ENCODE measurements at places on chromosomes 11 and 22. TPM values are rescaled to one million over a fixed set of nuclear protein-coding genes. Genes with fewer than 3 reads are reported as not detected.

- DNase-seq: no peak
These were observed 2.7 kb upstream of the TMPRSS4 start for GRCh38 chr11:118074091-118074685.

DNA sequence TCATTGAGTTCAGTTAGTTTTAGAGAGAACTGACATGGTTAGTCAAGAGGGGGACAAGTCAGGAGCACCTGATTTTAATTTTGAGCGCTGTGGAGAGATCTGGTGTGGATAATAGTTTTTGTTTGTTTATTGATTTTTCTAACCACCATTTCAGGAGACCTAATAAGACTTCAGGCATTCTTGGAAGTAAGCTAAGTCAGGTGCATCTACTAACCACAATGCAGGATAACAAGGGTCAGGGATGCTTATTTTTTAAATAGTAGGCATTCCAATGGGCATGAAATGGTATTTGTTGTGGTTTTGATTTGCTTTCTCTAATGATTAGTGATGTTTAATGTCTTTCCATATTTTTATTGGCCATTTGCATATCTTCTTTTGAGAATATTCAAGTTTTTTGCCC, 212.1 kb downstream of the NAV2 start:
- no peak for DNase-seq

DNA sequence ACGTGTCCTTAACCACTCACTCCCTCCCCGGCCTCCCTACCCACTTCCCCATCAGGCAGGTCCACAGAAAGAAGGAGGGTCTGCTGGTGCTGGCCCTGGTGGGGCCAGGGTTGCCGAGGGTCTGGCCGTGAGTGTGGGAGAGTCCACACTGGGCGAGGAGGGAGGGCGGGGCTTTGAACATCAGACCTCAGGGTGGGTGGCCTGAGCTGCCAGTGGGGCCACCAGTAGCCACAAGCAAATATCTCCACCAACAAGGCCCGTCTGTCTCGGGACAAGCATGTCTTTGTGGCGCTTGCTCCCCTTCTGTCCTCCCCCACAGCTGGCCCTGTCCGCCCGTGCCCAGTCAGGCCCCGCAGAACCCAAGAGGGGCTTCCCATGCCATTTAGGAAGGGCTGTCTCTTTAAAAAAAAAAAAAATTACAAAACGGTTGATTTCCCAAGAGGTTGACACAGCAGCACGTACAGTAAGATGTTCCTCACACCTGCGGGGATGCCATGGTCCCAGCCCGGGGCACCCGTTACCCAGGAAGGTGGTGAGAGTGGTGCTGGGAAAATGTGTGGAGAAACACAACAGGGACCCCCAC, 17.7 kb upstream of the TALDO1 start:
- no peak for DNase-seq

- no peak for DNase-seq
These were observed 14.3 kb downstream of the LRRC75B start for GRCh38 chr22:24578355-24579257.

DNA sequence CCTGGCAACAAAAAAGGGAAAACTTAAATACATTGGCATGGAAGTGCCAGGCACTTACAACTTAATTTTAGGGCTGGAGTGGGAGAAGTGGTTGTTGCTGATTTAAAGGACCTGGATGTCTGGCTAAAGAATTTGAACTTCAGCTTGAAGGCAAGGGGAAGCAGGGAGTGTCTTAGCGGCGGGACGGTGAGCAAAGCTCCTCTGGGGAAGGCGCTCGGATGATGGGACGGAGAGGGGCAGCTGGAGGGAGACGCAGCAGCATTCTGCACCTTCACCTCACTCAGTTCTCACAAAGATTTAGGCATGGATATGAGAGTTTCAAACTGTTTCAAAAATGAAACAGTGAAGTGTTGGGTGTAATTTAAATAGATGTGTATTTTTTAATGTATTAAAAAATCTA, 967.1 kb downstream of the BRD1 start:
- DNase-seq: no peak

DNA sequence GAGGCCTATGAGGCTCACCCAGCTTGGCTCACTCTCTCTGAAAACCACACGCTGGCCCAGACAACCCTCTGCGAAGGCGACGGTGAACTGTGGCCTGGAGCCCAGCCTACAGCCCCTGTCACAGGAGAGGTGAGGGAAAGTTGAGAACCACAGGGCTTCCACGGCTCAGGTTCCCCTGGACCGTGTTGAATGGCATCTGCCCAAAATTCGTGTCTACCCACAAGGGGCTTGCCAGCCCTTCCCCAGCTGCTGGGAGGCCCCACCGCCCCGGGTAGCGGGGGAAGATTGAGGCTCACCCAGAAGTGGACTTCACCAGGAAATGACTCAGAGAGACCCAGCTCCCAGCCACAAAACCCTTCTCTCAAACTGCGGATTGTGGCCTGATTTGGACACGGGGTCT, 197.1 kb downstream of the CTTN start:
- peak; percentile 38 for DNase-seq

DNA sequence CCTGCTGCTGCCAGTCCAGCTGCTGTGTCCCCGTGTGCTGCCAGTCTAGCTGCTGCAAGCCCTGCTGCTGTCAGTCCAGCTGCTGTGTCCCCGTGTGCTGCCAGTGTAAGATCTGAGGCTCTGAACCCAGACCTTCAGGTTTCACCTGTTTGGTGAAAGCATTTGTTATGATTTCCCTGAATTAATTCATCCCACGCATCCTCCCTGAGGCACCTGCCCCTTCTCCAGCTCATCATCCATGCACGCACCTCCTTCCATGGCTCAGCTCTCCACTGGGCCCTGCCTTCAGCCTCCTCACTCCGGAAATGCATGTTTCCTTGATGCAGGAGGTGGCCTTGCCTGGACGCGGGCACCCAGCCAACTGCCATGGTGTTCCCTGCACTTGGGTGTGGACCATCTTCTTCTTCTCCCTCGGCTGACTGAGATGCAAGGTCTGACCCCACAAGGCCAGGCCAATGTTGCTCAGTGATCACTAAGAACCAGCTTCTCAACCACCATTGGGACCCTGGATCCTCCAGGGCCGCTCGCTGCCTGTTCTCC, 788 bp downstream of the KRTAP5-10 start:
- no peak for DNase-seq

- no peak for DNase-seq
These were observed 32.0 kb upstream of the TH start for GRCh38 chr11:2203440-2204259.

- no peak for DNase-seq
These were observed 18.2 kb downstream of the KCNQ1OT1 start for GRCh38 chr11:2681408-2682145.

GRCh38 chr11:11845071-11845470, 3.3 kb downstream of the USP47 start:
- peak; percentile 70 for DNase-seq

- DNase-seq: no peak
These were observed 29.1 kb downstream of the NFRKB start for GRCh38 chr11:129866311-129866710.

SLC22A8 gene
- total RNA-seq: 0.41 TPM

MS4A4A gene
- 49.7 TPM for total RNA-seq

OR10G6 gene
- not detected for total RNA-seq

RAB3IL1 gene
- total RNA-seq: 14.6 TPM

SCGB1A1 gene
- not detected for total RNA-seq
